Stimulated activated CD8-positive, alpha-beta memory T cell treated with anti-CD3 and anti-CD28 coated beads, Interleukin-15, amount 100 ng/mL, for 4 hours (primary cell): ENCODE measurements at places on chromosomes 12 and 14.

- DNase-seq = no peak
Measured at GRCh38 chr12:113278633-113279032, 56.3 kb downstream of the SLC8B1 start.

DNA sequence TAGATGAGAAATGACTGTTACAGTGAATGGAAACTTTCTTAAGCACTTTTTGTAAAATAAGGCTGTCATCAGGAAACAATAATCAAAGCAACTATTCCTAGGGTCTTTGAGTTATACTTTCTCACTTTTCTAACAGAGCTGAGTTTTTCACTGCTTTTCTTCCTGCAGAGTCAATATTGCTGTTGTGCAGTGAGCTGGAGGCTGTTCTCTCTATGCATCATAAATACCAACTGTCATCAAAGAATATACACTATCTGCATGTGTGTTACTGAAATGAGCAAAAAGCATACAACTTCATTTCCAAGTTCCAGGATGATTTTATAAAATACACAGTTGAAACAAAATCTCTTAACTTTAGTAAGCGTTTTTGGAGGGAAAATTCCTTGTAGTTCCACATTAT lies 110.4 kb upstream of the CPSF6 start:
- no peak for DNase-seq

DNA sequence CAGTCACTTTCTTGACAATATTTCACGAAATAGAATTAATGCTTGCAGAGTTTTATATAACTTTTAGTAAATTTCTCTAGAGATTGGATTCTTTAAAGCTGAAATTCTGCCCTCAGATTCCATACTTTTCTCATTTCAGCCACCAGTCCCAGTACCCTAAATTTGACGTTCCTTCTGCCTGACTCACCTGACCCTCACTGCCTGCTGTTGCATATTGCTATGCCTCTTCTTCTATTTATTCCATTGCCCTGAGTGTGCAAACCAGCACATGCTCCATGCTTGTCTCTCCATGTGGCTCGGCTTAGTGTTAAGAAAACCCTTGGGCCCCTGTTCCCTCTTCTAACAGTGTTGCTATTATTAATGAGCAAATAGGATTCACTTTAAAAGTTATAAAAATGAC lies 533.3 kb downstream of the LRFN5 start:
- DNase-seq = no peak

- DNase-seq = no peak
Measured at GRCh38 chr12:113416091-113416754, 6.0 kb upstream of the SDSL start.

GRCh38 chr14:68309616-68310015 lies 483.3 kb downstream of the ZFP36L1 start:
- no peak for DNase-seq

DNA sequence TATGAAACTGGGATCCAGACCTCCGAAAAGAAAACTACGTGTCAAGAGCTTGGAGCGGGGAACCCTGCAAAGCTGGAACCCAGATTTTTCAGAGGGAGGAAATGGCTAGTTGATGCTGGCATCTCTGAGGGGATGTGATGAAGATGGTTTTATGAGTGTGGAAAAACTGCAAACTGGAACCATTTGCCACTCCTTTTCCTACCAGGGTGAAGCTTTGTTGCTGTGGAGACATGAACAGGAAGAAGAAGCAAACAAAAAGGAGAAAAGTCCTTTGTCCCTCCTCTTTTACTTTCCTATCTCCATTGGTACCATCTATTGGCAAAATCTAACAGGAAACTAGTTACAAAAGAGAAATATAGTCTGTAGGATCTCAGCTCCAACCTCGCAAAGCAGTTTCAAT lies 39.2 kb downstream of the CDK17 start:
- no peak for DNase-seq

DNA sequence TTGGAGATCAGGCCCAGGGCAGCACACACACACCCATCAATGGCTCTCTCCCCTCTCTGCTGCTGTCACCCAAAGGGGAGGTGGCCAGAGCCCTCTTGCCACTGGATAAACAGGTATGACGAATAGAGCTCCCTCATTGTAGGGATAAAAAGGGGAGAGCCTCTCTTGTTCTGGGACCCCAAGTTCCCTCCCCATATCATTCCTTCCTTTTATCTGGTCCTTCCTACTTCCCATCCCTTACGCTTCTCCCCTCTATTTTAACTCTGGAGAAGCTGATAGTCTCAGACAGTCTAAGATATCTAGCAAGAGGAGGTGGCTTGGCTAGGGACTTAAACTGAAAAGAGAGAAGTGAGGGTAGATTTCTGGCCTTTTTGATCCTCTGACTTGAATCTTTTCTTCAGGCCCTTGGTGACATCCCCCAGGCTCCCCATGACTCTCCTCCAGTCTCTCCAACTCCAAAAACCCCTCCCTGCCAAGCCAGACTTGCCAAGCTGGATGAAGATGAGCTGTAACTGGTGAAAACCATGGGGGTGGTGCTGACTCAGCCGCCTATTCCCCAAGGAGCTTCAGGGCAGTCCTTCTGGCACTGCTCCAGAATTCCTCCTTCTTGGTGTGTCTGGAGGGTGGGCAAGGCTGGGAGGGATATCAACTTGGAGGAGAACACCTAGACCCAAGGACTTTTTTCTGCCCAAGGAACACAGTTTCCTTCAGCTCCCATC lies 5.3 kb downstream of the ARHGEF25 start:
- no peak for DNase-seq

GRCh38 chr12:1859643-1860042 lies 39.3 kb downstream of the LRTM2 start:
- DNase-seq = no peak

- DNase-seq = no peak
Measured at GRCh38 chr14:89551432-89551831, 134.4 kb upstream of the FOXN3 start.
